A549 (cell line): ENCODE measurements at places on chromosomes 12 and 14.

DNA sequence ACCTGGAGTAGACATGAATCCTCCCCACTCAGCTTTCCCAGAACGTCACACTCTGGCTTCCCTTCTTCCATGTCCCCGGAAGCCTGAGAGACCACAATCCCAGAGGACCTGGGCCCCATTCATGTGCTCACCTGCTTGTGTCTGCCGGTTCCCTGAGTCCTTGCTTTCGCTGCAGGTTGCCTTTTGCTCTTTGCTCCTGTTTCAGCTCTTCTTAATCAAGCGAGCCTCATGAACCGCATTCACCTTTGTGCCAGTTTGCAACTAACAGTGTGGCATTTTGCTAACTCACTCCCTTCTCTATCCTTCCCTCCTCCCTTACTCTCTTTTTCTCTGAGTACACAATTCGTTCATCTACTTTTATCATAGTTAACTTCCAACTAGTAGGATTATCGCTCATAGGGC lies 23.1 kb downstream of the ENTPD5 start:
- no peak for DNase-seq

- no peak for DNase-seq
Measured at GRCh38 chr14:63881926-63882325, 29.1 kb downstream of the SYNE2 start.

DNA sequence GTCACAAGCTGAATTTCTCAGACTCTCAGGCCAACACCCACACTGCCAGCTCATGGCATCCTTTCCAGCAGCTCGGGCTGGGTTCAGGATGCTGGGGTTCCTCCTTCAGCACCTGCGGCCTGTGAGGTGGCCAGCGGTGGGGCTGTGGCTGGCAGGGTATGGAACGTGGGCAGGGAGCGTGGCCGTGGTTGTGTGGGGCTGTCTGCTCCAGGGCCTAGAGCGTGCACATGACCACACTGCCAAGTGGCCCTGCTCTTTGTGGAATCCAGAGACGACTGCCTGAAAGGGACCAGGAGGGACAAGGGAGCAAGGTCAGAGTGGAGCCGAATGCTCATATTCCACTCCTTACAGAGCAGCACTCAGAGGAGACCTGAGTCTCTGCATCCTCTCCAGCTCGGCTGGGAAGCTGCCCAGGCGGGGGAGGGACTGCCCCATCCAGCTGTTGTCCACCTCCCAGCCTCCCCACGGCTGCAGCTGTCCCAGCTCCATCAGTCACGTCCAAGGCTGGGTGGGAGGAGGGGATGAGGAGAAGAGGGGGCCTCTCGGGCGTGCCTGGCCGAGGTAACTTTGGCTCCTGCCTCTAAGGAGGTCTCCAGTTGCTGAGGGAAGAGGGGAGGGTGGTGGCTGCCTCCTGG lies 71.3 kb downstream of the TSPAN9 start:
- DNase-seq = no peak

DNA sequence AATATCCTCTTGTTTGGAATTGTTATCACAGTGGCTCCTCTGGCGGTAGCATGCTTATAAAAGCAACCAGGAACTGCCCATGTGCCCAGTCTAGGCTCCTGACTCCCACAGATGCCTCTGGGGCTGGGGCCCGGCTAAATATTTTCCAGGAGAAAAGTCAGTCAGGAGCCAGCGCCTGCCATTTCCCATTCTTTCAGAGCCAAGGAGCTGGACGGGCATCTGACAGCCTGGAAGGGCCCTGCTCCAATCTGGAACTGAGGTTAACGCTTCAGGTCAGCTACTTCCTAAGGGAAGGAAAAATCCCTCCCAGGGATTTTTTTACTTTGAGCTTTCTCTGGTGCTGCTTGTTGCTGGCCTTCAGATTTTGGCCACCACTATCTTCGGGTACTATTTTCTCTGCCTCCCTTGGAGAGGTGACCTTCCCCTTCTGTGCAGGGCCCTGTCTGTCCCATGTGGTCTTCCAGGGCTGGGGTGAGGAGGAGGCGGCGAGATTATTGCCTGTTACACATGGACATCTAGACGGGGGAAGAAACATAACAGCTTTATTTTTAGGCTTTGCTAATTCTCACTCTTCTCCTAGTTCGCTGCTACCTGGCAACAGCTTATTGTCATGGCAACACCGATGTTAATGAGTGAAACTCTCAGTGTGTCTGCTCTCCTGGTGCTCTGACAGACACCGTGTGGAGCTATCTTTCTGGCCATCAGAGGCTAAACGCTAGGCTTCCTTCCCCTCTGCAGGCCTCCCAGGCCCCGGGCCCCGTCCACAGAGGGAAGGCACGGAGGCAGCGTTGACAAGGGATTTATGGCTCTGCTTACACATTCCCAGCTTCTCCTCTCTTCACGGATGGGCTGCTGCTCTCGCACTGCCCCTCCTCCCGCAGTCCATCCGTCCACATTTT lies 160.4 kb downstream of the CACNA1C start:
- no peak for DNase-seq

GRCh38 chr14:60273956-60274355 lies 24.9 kb downstream of the PPM1A start:
- DNase-seq = no peak

DNA sequence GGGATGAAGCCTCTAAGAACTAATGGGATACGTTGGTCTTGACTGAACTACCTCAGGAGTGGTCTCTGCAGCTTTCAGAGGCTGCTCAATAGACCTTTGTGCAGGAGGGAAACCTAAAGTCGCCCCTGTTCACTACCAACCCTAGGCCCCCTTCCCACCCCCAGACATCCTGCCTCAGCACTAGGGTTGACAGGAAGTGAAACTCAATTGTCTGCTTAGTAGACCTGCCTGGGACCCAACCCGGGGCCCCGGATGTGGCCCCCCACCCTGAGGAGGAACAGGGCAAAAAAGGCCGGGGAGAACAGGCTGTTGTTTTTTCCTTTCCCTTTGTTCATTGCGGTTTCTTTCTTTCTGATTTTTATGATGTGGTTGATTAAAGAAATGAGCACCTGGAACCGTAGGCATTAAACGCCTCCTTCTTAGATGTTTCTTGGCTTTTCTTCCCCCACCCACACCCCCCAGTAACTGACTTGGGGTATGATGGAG lies 1.6 kb upstream of the DGKA start:
- DNase-seq = no peak

DNA sequence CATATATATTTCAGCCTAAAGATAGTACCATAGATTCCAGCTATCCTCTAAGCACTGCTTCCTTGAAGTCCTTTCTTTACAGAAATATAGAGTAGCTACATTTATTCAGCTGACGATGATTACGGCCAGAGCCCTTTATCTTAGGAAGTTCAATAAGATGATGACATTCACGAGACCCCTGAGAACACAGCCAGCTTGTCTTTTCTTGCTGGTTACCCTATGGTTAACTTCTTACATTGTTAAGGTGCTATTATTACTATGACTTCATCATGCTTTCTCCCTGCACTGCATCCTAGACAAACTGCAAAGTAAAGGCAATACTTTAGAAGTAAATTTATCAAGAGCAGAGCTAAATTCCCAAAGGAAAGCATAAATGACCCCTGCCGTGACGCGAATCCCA lies 214.4 kb upstream of the LRFN5 start:
- DNase-seq = no peak

- DNase-seq = no peak
Measured at GRCh38 chr12:109968032-109968420, 28.1 kb downstream of the GIT2 start.

- DNase-seq = no peak
Measured at GRCh38 chr14:73262427-73263183, 25.3 kb downstream of the PAPLN start.

DNA sequence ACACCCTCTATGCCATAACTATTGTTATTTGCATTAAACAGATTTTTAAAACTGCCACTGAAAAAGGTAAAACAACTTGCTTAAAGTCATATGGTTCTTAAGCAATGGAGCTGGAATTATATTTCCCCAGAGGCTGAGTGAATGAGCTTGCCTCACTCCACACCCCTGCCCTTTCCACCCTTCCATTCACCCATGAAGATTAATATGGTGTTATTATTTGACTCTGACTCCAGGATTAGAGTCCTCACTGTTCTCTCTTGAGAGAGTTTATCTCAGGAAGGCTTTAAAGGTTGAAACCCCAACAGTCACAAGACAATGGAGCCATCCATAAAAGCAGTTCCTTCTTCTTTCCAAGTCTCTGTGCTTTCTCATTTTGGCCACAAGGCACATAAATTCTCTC lies 84.9 kb downstream of the RTN1 start:
- DNase-seq = no peak

DNA sequence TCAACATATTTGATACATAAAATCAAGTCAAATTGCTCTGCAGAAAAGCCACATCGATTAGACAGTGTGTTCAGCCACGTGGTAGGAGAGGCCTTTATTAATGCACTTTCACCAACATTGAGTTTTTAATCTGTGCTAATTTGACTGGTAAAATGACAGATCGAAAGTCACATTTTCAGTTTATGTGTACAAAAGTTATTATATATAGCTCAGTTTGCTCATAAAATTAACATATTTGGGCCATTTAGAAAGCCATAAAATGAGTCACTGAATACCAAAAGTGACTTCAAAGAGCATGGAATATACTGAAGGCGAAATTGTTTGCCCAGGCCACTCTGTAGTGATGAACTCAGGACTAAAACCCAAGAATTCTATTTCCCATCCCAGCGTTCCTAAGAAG lies 26.0 kb downstream of the C12orf42 start:
- no peak for DNase-seq

- peak; percentile 84 for DNase-seq
Measured at GRCh38 chr14:105999361-106000028, 473.1 kb downstream of the TMEM121 start.

DNA sequence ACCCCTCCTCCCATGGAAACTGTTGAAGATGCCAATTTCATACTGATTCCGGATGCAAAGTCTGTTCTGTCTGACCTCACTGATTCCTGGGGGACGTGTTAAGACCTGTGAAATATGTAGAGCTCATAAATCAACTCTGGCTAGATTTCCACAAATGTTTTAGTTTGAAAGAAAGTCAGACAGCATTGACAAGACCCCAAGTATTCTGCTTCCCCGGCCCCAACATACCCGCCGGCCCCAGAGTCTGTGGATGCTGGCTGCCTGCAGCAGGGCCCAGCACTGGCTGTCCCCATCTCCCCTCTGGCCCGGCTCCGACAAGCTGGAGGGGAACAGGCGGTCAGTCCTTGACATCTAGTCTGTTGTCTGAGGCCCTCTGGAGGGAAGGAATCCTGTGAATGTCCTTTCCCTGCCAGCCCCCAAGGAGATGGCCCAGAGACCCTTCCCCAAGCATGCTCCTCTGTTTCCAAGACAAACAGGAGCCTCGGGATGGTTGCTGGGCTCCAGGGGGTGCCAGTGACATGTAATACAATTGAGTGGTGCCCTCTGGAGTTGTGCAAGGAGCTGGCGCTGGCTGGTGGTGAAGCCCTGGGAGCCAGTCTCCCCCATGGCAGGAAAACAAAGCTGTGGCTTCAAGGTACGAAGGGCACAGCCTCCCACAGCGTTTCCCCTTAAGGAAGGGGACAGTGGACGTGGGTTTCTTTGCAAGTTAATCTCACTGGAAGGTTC lies 22.3 kb downstream of the FBLN5 start:
- DNase-seq = no peak

DNA sequence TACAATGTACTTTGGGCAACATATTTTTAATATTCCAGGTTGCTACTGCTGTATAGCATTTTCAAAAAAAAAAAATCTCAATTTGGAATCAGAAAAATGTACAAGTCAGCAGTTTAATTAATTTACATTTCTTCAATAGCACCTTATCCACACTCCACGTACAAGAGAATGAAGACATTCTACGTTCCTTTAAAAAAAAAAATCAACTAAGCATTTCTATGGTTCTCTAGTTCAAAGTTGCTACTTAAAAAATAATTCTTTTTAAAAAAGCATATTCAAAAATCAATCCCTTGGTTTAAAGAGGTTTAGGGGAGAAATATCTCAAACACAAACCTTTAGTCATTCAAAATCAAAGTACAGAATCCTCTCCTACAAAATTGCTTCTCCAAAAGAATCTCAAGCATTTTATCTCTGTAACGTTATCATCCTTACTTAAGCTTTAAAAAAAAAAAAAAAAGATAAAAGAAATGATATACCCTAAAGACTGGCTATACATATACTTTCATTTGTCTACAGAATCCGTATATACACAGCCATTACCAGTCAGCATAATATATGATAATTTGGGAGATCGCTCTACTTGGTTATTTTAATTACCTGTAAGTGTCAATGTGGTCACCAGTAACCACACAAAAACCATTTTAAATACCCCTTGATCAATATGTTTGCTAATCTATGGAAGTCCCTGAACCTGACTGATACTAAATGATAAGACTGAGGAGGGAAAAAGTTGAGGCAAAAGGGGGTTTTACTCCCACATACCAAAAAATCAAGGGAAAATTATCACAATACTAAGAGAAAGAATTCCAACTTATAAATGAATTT lies 2.7 kb downstream of the MED13L start:
- DNase-seq = no peak

DNA sequence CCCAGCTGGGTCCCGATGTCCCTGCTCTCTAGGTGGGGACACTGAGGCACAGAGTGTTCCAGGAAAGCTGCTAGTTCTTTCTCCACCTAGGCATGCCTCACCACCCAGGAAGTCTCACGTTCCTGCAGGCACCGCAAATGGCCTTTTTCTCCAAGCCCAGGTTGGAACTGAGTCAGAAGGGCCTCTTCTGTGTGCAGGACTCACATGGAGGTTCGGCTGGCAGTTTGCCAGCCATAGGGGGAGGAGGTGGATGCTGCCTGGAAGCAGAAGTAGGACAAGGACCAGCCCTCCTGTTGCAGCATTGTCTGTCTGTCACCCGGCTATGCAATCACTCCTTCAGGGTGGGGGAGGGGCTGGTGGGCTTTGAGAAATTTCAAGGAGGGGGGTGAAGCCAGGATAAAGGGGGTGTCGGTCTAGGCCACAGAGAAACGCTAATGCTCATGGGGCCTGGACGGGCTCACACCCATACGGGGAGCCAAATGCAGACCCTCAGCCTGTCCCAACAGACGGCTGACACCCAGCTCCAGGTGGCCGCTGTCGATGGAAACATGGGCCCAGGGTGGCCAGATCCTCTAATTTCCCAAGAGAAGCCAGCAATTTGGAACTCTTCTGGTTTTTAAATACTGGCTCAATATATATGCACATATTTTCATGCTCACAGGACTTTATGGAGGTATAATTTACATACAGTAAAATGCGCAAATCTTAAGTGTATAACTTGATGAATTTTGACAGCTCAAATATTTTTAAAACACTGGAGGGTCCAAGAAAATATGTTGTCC lies 120.5 kb downstream of the PHETA1 start:
- no peak for DNase-seq

DNA sequence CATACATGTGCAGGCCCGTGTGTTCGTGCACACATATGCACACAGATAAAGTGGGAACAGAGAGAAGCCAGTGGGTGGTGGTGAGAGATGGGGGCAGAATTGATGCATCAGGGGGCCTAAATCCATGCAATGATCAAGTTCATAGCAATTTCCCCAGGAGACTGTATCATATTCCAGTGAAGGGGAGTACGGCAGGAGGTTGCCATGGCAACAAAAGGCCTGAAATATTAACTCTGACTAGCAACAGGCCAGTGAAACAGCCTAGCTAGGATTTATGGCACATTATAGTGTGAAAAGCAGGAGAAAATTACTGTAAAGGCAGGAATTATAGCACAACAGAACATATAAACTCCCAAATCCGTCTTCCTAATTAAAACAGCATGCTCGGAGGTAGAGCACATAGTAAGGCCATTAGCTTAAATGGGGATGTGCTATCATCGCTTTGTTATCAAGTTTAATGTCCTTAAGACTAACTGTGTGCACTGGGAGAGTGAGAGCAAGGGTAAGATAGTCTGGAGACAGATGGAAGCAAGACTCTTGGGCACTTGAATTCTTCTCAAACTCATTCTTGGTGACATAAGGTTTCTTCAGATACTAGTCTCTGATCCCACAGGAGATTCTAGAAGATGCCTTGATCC lies 806.3 kb downstream of the DIO2 start:
- DNase-seq = no peak

- peak; percentile 42 for DNase-seq
Measured at GRCh38 chr14:97978341-97978740, 1181.2 kb downstream of the VRK1 start.
